ENCODE measurements at places on chromosomes 3 and 15.
A peak's percentile ranks its signal among the peaks of the same experiment; 100 is the strongest.

- no peak overlapping the region for H3K4me3 ChIP-seq
- no peaks in the 10 kb centered on the region for H3K36me3 ChIP-seq
- H3K27ac ChIP-seq = no peak overlapping the region
- H3K4me1 ChIP-seq = peaks cover 15% of the 10 kb centered on the region
Measured at GRCh38 chr3:98326945-98327344, 26.7 kb upstream of the OR5K4 start.

GRCh38 chr15:50943638-50944037 is 35.2 kb downstream of the AP4E1 start:
- no peak for DNase-seq
- H3K27ac ChIP-seq = no peak overlapping the region
- H3K4me1 ChIP-seq = no peaks in the 10 kb centered on the region
- H3K36me3 ChIP-seq = peaks cover 39% of the 10 kb centered on the region

DNA sequence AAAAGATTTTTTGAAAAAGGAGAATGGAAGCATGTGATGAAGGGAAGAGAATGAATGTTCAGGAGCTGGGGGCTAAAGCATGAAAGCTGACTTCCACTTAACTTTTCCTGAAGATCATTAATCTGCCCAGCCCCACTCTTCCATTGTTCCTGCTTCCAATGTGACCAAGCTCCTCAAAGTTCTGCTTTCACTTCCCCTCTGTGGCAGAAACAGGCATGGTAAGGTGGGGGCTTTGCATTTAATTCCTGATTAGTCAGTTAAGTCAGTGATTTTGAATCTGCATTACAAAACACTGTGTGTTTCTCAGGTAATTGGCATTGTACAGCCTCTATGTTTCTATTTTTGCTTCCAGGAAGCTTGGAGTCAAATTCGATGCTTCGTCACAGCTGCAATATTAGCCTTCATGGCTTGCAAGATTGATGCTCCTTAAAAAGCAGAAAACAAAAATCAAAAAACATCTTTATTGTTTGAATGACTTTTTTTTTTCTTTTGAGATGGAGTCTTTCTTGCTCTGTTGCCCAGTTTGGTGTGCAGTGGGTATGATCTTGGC is 7.3 kb upstream of the TM6SF1 start:
- no peak for DNase-seq
- H3K4me1 ChIP-seq = no peaks in the 10 kb centered on the region
- H3K36me3 ChIP-seq = peaks cover 4% of the 10 kb centered on the region
- H3K27ac ChIP-seq = no peak overlapping the region

DNA sequence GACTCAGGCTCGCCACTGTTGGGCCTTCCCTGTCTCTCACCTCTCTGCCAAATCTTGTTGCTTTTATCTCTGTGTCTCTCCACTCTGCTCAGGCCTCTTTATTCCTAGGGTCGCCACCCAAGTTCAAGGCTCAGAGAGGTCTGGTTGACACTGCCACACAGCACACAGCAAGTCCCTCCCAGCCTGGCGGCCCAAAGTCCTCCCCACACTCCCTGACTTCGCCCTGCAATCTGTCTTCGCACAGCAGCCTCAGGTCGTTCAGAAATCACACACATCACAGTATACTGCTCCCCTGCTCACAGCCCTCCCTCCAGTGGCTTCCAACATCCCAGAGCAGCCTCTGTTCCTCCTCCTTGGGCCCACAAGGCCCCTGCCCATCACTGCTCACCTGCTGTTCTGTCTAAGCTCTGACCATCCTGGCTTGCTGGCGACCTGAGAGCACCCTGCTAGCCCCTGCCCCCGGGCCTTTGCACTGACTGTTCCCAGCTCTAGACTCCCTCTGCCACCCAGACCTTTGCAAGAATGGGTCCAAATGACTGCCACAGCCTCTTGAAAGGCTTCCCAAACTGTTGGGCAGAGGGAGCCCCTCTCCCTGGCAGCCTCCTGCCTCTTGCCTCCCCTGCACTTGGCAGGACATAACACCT is 48.4 kb downstream of the MGLL start:
- peaks cover 2% of the 10 kb centered on the region for H3K36me3 ChIP-seq
- H3K27ac ChIP-seq = no peak overlapping the region
- H3K4me1 ChIP-seq = peaks cover 8% of the 10 kb centered on the region
- H3K27me3 ChIP-seq = no peaks in the 10 kb centered on the region
- no peak for DNase-seq

- no peaks in the 10 kb centered on the region for H3K4me1 ChIP-seq
- no peaks in the 10 kb centered on the region for H3K36me3 ChIP-seq
- DNase-seq = no peak
- no peak overlapping the region for H3K27ac ChIP-seq
- H3K27me3 ChIP-seq = peaks cover 4% of the 10 kb centered on the region
Measured at GRCh38 chr3:124315215-124316033, 323.5 kb upstream of the ROPN1 start.

- DNase-seq = no peak
- no peak overlapping the region for H3K27ac ChIP-seq
- no peak overlapping the region for H3K4me3 ChIP-seq
- H3K27me3 ChIP-seq = no peaks in the 10 kb centered on the region
- H3K36me3 ChIP-seq = no peaks in the 10 kb centered on the region
Measured at GRCh38 chr15:80929689-80930088, 59.9 kb downstream of the MESD start.

- H3K4me1 ChIP-seq = peaks cover 15% of the 10 kb centered on the region
- no peak overlapping the region for H3K27ac ChIP-seq
- peak overlapping the region; percentile 1 for H3K4me3 ChIP-seq
- peaks cover 54% of the 10 kb centered on the region for H3K27me3 ChIP-seq
Measured at GRCh38 chr3:39808467-39809180, 785 bp upstream of the MYRIP start.

DNA sequence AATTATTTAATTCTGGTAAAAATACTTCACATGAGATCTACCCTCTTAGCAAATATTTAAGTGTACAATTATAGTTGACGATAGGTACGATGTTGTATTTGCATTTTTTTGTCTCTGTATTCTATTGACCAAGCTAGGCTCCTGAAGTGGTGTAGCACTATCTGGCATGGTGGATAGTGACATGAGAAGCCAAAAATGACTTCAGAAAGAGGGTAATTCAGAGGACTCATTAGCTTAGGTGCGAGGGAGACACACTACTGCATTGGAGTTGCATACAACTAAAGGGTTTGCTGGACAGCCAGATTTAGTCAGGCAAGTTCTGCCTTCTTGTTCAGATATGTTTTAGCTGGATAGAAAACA is 50.6 kb downstream of the KBTBD8 start:
- no peak overlapping the region for H3K27ac ChIP-seq
- no peaks in the 10 kb centered on the region for H3K4me1 ChIP-seq
- H3K36me3 ChIP-seq = no peaks in the 10 kb centered on the region
- DNase-seq = no peak
- H3K27me3 ChIP-seq = no peaks in the 10 kb centered on the region

DNA sequence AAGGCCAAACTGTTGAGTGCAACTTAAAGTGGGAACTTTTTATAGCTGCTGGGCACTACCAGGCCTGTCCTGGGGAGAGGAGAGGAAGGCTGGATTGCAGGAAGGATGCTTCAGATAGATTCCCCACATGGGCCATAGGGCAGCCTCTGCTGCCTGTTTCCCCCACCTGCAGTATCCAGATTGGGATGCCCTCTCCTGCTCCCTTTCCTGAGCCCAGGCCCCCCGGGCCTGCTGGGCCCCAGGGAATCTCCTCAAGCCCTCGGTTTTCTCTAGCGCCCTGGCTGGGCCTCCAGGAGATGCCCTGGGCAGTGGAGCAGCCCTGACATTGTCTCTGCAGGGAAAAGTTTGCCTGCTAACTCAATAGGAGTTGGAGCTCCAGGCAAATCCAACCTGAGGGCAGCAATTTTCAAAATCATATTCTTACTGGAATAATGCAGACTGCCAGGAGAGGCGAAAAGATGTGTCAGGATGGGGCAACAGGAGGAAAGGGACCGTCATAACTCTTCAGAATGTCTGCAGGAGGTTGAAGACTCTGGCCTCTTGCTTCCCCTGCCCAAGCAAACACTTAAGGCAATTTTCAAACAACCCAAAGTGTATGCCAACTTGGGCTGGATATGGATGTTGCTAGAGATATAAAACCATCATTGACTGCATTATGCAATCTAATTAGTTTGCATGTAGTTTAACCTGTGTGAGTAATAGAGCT is 4.4 kb downstream of the NR2F2 start:
- H3K4me3 ChIP-seq = no peak overlapping the region
- H3K27me3 ChIP-seq = peaks cover 74% of the 10 kb centered on the region
- DNase-seq = no peak
